DND-41 (cell line): ENCODE measurements at places on chromosomes 1 and 21.
A peak's percentile ranks its signal among the peaks of the same experiment; 100 is the strongest.

- DNase-seq = no peak
These were observed 39.8 kb downstream of the UBE2G2 start for GRCh38 chr21:44761747-44762208.

DNA sequence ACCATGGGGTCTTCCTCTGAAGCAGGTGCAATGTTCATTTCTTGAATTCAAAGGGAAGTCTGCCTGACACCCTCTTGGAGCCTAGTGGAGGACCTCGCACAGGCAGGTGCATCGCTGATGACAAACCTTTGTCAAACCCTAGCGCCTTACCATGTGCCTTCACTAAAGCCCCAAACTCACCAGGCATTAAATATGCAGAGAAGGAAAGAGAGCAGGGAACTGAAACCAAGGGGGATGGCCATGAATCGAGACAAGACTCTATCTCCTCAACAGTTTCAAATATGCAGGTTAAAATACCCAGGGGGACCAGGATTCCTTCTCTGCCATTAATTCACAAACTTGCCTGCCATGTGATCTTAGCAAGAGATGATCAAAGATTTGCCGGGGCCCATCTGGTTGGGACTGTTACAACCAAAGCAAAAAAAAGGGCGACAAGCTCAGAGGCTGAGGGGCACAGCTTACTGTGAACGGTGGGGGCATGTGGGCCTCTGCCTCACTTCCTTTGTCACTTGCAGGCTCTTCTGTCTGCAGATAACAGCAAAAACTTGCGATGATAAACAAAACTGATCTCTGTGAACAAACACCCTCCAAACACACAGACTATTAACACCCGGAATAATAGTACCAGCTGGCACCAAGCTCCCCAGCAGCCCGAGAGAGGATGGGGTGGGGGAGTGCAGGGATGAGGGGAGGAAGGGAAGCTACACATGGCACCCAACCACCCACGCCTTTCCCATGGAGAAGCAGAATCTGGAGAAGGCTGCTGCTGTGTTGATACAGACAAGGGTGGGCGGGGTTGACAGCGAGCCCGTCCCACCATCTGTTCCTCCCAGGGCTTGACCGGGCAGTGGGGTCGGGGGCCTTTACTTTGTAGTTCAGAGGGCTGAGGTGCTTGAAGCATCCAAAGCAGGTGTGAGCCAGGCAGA, 33.9 kb downstream of the TMEM63A start:
- peak; percentile 58 for DNase-seq

DNA sequence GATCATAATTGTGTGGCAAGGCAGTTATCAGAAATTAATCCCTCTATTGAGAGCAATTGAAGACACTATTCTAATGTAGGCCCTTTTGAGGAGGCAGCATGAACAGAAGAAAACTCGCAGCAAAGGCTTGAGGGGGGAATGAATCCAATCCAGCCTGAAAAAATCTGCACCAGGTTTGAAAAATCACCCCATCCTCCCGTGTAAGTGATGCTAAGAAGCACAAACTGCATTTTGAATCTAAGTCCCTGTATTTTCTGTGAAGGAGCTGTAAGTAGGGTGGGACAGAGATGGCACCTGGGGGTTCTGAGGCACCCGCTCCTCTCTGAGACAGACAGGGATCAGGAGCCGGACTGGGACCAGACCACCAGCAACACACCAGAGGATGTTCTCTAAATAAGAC, at the start of gene CRB1:
CRB1 (plus strand) TSS at position 241 of the 400 bp plus-strand sequence. CDS start 161 bp downstream, outside the sequence.
- DNase-seq = no peak

GRCh38 chr21:33121715-33122475, 52.0 kb downstream of the OLIG1 start:
- no peak for DNase-seq

GRCh38 chr1:202090994-202091393, 31.7 kb upstream of the GPR37L1 start:
- no peak for DNase-seq

- DNase-seq = no peak
These were observed 10.7 kb downstream of the RRP1 start for GRCh38 chr21:43800124-43800523.

- DNase-seq = no peak
These were observed 66.8 kb downstream of the SLC16A1 start for GRCh38 chr1:112889052-112889768.

DNA sequence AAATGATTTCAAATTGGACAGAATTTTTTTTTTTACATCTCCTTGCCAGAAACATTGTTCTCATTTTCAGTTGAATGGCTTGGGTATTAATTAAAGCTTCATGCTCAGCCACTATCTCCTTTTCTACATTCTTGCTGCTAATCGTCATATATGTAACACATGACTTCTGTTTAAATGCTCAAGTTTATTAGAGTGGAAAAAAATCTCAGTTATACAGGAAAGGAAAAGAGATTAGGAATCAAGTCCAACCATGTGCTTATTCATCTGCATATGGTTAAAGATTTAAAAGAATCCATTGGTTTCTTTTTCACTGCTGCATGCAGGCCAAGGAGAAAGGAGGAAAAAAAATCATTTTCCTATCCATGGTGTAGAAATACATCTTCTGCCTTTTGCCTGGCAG, 47.3 kb upstream of the CNN3 start:
- no peak for DNase-seq

- DNase-seq = no peak
These were observed 12.3 kb upstream of the NFASC start for GRCh38 chr1:204858363-204858821.

DNA sequence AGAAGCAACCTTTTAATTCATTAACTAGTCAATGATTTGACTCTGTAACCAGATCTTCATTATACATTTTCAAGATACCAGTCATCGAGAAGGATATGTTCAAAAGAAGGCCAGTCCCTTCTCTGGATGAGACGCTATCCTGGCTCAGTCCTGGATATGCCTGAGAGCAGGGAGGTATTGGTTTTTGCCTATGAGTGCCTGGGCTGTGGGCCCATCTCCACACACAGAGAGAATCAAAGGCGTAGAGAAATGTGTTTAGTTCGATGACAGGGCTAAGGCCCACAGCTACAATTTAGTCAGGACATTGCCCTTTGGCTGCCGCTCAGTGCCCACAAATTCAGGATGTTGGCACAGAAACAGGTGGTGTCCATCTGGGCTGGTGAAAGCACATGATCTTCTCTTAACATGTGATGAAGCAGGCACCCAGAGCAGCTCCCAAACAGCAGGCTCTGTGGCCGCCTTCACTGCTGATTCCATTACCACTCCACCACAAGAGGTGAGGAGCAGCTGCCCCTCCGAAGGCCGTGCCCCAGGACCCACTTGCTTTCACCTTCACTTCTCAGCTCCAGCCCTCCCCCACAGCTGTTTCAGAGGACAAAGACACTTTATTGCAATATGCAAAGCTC, 24.7 kb downstream of the ACKR1 start:
- no peak for DNase-seq

DNA sequence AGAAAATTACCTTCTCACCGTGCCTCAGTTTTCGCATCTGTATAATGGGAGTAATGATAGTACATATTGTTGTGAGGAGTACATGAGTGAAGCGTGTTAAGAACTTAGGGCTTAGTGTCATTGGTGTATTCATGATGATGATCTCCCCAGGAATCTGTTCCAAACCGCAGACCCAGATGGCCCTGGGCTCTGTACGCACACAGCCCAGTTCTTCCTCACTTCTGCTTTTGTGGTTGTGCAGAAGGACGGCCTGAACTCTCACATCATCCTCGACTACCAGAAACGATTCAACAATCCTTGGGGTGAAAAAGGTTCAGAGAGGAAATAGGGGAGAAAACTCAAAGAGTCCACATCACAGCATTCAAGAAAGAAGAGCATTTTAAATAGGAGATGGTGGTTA, 323.0 kb downstream of the CAMTA1 start:
- no peak for DNase-seq

GRCh38 chr1:152926091-152926490, 17.7 kb downstream of the IVL start:
- DNase-seq = no peak

DNA sequence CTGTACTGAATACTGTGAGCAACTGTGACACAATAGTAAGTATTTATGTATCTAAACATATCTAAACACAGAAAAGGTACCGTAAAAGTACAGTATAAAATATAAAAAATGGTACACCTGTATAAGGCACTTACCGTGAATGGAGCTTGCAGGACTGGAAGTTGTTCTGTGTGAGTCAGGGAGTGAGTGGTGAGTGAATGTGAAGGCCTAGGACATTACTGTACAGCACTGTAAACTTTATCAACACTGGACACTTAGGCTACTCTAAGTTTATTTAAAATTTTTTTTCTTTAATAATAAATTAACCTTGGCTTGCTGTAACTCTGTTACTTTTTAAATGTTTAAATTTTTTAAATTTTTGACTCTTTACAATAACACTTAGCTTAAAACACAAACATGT, 24.5 kb upstream of the SHCBP1L start:
- no peak for DNase-seq

GRCh38 chr1:32128479-32128878, 20.6 kb downstream of the KPNA6 start:
- DNase-seq = no peak

DNA sequence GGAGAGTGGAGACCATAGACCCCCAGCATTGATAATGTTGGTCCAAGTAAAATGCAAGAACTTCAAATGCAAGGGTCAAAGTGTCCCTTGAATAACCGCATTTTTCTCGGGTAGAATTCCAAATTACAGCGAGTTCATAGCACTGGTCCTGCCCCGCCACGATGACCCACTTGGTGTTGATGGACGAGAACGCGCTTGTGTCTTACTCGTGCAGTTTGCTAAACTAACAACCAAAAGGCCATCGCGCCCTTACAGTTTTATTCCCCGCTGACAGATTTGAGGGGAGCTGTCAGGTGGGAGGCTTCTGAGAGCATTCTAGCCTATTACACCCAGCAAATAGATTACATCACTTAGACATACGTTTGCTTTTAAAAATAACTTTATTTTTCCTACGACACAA, 17.3 kb upstream of the TSPEAR start:
- no peak for DNase-seq

GRCh38 chr1:100448366-100448765, 89.6 kb upstream of the GPR88 start:
- DNase-seq = no peak

DNA sequence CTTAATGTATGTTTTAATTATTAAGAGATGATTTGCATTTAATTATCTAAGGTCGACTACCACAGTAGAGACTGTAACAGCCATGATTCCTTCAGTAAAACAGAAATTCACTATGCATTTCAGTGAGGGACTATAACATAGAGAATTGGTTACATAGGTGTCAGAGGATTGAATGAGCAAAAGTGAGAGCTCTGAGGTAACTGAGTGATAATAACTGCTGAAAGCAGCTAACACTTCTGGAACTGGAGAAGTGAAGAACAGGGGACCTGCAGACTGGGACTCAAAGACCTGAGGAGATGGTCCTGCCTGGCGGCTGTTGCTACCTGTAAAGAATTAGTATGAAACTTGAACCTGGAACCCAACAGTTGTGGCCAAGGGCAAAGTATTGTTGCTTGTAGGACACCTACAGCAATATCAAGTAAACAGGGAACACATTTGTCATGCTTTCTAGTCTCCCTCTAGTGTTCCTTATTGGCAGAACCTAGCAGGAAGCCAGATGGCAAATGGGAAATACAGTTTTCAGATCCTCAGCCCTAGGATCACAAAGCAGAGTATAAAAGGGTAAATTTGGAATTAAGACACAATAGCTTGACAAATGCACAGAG, 110.6 kb downstream of the HS2ST1 start:
- no peak for DNase-seq

DNA sequence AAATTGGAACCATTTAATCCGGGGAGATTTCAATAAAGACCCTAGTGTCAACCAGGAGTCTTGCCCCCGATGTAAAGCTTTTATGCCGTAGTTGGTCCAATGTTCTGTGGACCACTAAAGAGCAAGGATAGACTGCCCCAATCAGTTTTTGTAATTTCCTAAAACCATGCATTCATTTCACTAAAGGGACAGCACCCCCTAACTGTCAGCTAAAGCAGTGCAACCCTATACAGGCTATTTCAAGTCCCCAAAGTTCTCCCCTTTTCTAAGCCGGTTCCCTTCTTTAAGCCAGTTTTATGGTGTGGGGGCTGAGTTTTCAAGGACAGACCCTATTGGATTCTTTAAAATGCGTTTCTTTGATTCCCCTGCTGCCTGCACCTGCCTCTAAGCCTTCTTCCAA, 12.7 kb upstream of the PDPN start:
- peak; percentile 25 for DNase-seq
